Transverse colon (tissue), 4 donors: ENCODE measurements at places on chromosomes 7 and 10. TPM values are rescaled to one million over a fixed set of nuclear protein-coding genes. Genes with fewer than 3 reads are reported as not detected.
A peak's percentile ranks its signal among the peaks of the same experiment; 100 is the strongest.

The NUTM2A gene
- 3.0 TPM for total RNA-seq

The DIP2C gene
- 15.6 TPM for total RNA-seq

The OPN4 gene
- total RNA-seq: not detected

The CYP2C19 gene
- 2.6 TPM for total RNA-seq

The NEUROG3 gene
- 8.2 TPM for total RNA-seq

- no peaks in the 10 kb centered on the region for H3K36me3 ChIP-seq
- H3K4me1 ChIP-seq: peaks cover 62% of the 10 kb centered on the region
- H3K27me3 ChIP-seq: no peaks in the 10 kb centered on the region
- H3K27ac ChIP-seq: peak overlapping the region; percentile 54
These were observed 9.4 kb downstream of the SH3PXD2A start for GRCh38 chr10:103845972-103846371.

- no peaks in the 10 kb centered on the region for H3K36me3 ChIP-seq
- no peak overlapping the region for H3K4me3 ChIP-seq
- no peaks in the 10 kb centered on the region for H3K4me1 ChIP-seq
These were observed 143.0 kb upstream of the BMPER start for GRCh38 chr7:33762151-33762910.

DNA sequence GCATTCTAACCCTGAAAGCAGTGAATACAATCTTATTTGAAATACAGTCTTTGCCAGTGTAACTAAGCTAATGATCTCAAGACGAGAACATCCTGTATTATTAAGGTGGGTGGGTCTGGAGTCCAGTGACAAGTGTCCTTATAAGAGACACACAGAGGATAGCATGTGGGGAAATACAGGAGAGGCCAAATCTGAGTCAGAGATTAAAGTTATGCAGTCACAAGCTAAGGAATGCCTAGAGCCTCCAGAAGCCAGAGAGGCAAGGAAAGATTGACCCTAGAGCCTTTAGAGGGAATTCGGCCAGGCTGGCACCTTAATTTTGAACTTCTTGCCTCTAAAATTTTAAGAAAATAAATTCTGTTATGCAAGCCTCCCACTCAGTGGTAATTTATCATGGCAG lies 87.5 kb upstream of the HGF start:
- no peak for DNase-seq
- no peaks in the 10 kb centered on the region for H3K4me1 ChIP-seq
- no peak overlapping the region for H3K27ac ChIP-seq
- no peaks in the 10 kb centered on the region for H3K36me3 ChIP-seq
- no peak overlapping the region for H3K4me3 ChIP-seq
- no peaks in the 10 kb centered on the region for H3K27me3 ChIP-seq

- H3K4me1 ChIP-seq: no peaks in the 10 kb centered on the region
- H3K4me3 ChIP-seq: no peak overlapping the region
- H3K27me3 ChIP-seq: no peaks in the 10 kb centered on the region
- H3K36me3 ChIP-seq: no peaks in the 10 kb centered on the region
These were observed 46.1 kb downstream of the MAGI2 start for GRCh38 chr7:79407351-79407750.

DNA sequence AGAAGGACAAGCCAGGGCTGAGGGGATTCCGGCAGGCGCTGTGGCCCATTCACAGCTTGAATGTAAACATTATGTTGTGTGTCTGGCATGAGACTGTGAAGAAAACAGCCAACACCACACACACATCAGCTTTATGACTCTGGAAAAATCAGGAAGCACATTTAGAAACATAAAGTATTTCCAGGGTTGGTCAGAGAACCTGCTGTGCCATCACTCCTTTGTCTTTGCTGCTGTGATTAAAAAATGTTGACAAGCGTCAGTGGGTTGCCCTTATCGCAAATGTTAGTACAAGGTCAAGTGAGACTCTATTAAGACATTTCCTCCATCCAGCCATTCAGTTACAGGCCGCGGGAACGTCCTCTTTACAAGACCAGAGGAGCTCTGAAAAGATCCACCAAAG lies 95.4 kb downstream of the TAX1BP1 start:
- DNase-seq: no peak
- H3K4me3 ChIP-seq: no peak overlapping the region
- no peak overlapping the region for H3K27ac ChIP-seq
- peaks cover 6% of the 10 kb centered on the region for H3K36me3 ChIP-seq
- no peaks in the 10 kb centered on the region for H3K4me1 ChIP-seq
